ENCODE measurements at places on chromosomes 2 and 18. TPM values are rescaled to one million over a fixed set of nuclear protein-coding genes. Genes with fewer than 3 reads are reported as not detected.

SMYD1 gene
- not detected for total RNA-seq

ZEB2 gene
- total RNA-seq: 79.4 TPM

DSC3 gene
- total RNA-seq: under 0.01 TPM

PRR30 gene
- total RNA-seq: not detected

TMEM169 gene
- total RNA-seq: 0.37 TPM

CD207 gene
- not detected for total RNA-seq

AOX1 gene
- 229 TPM for total RNA-seq

ABCB11 gene
- not detected for total RNA-seq

TLX2 gene
- under 0.01 TPM for total RNA-seq

PCARE gene
- not detected for total RNA-seq

G6PC2 gene
- total RNA-seq: not detected

GPR75 gene
- total RNA-seq: 4.1 TPM

PROKR1 gene
- total RNA-seq: not detected

CYP26B1 gene
- total RNA-seq: 2.5 TPM

REEP1 gene
- under 0.01 TPM for total RNA-seq

CGREF1 gene
- 14.3 TPM for total RNA-seq

RNU2-63P gene
- 275 TPM for total RNA-seq

FZD7 gene
- total RNA-seq: 7.0 TPM

TUBB8B gene
- total RNA-seq: not detected

ACVR1C gene
- total RNA-seq: not detected

FBXO48 gene
- total RNA-seq: 0.37 TPM

DLGAP1 gene
- 1.5 TPM for total RNA-seq

GNLY gene
- total RNA-seq: not detected

SCTR gene
- not detected for total RNA-seq

CELF4 gene
- total RNA-seq: not detected

KCNS3 gene
- 1.1 TPM for total RNA-seq

PGAP1 gene
- total RNA-seq: 5.9 TPM

SSB gene
- total RNA-seq: 97.0 TPM

UGT1A10 gene
- not detected for total RNA-seq

GPR55 gene
- under 0.01 TPM for total RNA-seq

NTSR2 gene
- not detected for total RNA-seq

CSRNP3 gene
- total RNA-seq: 0.73 TPM

All from subcutaneous preadipocyte (primary cell).